ENCODE measurements at places on chromosomes 7 and 10.

DNA sequence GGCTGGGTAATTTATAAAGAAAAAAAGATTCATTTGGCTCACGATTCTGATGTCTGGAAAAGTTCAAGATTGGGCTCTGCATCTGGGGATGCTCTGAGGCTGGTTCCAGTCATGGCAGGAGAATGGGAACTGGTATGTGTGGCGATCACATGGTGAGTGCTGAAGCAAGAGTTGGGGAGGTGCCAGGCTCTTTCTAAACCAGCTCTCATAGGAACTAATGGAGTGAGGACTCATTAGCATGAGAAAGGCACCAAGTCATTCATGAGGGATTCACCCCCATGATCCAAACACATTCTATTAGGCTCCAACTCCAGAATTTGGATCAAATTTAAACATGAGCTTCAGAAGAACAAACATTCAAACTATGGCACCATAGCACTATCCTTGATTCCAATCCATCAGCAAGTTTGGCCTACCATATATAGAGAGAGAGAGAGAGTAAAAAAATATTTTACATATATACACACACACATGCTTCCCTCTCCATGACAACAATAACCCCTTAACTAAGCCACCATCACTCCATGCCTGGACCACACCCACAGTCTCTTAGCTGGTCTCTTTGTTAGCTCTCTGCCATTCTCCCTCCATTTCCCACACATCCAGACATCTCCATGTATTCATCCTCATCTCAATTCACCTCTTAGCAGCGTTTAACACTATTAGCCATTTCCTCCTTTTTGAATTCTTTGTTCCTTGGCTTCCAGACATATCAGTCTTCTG lies 57.9 kb downstream of the NPY start:
- DNase-seq, result peak; percentile 10

DNA sequence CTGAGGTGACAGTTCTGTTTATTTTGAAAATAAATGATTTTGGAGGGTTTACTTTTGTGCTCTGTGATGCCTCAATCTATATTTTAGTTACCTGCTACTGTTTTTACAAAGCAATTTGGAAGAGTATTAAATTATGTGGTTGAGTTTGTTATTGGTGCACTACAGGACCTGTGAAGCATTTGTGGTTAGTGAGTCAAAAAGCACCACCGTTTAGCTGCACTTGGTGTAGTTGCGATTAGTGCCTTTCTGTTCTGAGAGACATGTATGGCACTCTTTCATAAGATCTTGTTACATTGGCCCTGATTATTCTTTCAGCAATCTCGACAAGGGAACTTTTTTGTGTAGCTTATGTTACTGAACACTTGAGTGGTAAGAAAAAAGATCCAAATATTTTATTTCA lies 132.2 kb downstream of the BBS9 start:
- no peak for DNase-seq

- DNase-seq, result peak; percentile 77
Observed at GRCh38 chr7:78510580-78511188, 712.1 kb downstream of the PHTF2 start.

GRCh38 chr7:127652333-127653248 lies 597 bp downstream of the SND1 start:
- DNase-seq, result no peak

DNA sequence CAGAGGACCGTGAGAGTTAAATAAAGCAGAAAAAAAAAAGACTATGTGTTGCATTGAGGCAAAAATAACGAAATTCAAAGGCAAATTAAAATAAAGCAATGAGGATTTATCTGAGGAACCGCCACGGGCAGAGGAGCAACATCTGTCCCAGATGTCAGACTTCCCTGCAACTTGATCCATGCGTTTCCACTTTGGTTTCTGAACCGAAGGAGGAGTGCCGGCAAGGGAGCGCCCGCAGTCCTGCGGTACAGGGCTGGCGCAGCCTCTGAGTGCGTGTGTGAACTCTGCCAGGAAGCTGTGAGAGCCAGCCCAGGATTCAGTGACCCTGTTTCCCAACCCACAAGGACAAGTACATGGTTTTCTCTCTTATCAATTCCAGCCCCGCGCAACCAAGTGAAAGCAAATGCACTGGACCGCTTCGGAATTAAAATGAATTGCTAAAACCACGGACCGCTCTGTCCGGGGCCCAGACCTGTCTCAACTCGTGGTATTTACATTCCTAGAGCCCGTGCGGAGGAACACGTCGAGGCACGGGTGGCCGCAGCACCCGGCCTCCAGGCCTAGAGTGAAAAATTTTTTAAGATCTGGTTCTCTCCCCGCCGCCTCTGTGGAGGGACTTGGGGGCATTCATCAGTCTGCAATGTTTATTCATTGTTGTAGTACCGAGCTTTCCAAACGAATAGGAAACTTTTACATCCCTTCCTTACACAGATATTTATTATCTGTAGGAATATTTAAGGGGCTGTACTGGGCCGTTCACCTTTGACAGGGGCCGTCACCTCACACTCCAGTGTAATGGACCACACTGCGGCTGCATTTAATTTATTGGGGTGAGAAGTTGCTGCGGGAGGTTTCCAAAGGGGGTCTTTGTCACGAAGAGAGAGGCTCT lies 291.5 kb upstream of the NFE2L3 start:
- DNase-seq, result no peak

GRCh38 chr10:30111340-30112022 lies 52.1 kb upstream of the JCAD start:
- DNase-seq, result no peak

DNA sequence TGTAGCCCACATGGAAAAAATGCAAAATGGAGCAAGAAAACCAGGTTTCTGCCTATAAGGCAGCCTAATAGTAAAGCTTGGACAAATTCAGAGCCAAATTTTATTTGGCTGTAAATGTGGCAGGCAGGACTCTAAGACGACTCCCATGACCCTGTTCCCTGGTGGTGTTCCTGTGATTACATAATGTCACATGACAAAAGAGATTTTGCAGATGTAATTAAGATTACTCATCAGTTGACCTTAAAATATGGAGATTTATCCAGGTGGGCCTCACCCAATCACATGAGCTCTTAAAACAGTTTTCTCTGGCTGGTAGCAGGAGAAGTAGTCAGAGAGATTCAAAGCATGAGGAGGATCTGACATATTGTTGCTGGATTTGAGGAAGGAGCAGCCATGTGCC lies 303.1 kb upstream of the IMMP2L start:
- DNase-seq, result no peak

DNA sequence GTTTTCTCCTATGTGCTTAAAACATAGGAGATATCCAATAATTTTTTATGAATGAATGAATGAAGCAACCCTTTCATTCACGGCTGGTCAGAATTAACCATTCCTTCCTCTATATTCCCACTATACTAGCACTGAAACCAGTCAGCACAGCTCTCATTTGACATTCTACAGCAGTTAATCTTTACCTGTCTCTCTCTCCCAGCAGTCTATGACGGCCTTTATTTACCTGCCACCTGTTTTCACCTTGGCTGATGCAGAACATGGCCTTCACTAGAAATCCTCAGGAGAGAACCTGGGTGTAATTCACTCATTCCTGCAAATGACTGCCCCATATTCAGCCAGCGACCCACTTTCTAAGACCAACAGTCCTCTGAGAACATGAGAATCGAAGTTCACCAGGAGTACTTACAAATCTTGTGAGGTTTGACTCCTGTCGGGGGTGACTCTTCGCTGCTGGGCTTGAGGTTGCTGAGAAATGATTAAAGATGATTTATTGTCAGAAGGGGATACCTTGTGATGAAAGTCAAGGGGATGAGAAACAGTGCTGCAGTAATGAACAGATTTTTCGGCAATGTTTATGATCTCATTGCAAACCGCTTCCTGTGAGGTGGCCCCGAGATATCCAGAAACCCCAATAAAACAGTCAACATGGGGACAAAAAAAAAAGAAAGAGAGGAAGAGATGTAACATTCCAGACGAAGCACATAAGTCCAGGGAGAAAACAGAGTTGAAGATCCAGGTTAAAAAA lies 30.9 kb upstream of the PDLIM1 start:
- no peak for DNase-seq

DNA sequence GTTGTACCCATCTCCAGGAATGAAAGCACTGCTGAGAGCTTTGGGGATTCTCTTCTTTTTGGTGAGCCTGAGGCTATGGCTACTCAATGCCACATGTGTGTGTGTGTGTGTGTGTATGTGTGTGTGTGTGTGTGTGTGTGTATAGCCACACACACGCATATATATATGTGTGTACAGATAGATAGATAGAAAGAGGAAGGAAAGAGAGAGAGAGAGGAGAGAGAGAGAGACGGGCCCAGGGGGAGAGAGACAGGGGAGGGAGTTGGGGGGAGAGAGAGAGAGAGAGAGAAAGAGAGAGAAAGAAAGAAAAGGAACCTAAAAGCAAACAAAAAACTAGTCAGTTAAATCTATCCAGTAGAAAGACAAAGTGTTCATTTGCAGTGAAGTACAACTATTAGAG lies 8.3 kb downstream of the SLC13A4 start:
- DNase-seq, result no peak

DNA sequence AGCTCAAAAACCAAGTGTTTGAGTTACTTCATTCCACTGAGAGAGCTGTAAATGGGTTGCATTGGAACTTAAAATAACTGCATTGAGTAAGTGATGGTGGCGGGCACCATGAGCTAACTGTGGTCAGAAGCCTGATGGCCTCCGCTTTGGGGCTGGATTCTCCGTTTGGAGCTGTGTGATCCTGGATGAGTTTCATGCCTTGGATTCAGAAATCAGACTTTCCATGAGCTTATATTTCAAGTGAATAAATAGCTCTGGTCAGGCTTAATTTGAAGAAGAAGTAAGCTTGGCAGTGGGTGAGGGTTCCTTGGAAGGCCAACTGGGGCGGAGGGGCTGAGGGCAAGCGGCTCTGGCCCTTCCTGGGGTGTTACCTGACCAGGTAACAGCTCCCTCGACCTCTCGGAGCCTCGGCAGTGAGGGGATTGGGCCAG lies 5.6 kb downstream of the HTRA1 start:
- no peak for DNase-seq

GRCh38 chr10:130621231-130621775 lies 485.1 kb downstream of the GLRX3 start:
- no peak for DNase-seq

- peak; percentile 9 for DNase-seq
Observed at GRCh38 chr10:95406651-95407280, 116.0 kb upstream of the PDLIM1 start.

GRCh38 chr7:141575164-141575563 lies 24.0 kb downstream of the AGK start:
- no peak for DNase-seq

GRCh38 chr10:76618171-76618570 lies 1019.4 kb downstream of the KCNMA1 start:
- no peak for DNase-seq

GRCh38 chr7:138066954-138067394 lies 9.3 kb upstream of the AKR1D1 start:
- no peak for DNase-seq

GRCh38 chr10:71462062-71462935 lies 65.6 kb downstream of the CDH23 start:
- DNase-seq, result no peak

- no peak for DNase-seq
Observed at GRCh38 chr7:17097668-17098297, 200.7 kb upstream of the AHR start.

DNA sequence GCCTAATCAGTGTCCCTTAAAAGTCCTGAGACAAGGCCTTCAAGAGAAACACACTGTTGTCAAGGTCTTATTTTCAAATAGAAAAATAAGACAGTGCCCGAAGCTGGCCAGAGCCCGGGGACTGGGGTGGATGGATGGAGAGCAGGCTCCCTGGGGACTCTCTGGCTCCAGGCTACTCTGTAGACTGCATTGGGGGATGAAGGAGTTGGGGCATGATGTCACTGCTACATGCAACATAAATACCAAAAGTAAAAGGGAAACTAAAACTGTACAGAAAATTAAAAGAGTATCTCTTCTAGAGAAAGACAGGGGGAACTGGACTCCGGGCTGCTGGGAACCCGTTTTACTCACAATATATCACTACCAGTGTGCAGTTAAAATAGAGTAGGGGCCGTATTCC lies 629.8 kb downstream of the KCNMA1 start:
- DNase-seq, result no peak

GRCh38 chr10:99330347-99330924 lies 1.3 kb downstream of the CNNM1 start:
- DNase-seq, result no peak

- no peak for DNase-seq
Observed at GRCh38 chr10:102764470-102765161, 20.9 kb downstream of the WBP1L start.

DNA sequence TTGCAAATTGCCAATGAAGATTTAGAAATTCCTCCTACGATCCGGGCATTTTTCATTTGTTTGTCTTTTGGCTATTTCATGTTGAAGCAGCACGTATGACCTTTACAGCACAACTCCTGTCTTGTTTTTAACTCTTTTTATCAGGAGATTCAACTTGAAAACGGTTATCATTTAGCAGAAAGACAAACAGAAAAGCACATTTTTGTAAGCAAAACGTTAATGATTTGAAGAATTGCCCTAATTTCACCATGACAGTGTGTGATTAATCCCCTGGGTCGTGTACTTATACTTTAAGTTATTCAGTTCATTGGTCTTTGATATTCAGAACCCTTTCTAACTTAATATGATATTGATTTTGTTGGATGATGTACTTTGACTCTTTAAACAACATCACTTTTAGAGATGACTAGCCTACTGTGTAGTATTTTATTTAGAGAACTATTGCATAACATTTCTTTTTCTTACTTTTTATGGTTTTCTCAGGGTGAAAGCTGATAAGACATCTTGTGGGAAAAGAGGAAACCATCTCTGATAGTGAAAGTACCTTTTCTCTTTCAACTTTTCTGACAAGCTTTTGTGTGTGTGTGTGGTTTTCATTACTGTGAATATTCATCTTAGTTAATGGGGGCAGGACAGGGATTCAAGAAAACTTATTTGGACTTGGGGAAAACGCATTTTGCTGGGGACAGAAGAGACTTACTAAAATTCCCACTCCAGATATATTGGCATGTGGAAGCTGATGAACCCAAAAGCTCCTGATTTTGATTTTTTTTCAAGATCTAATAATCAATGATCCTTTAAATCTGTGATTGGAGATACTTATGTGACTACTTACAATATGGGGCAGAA lies 8.1 kb downstream of the HHEX start:
- no peak for DNase-seq

GRCh38 chr10:72464438-72464837 lies 109.7 kb upstream of the DNAJB12 start:
- DNase-seq, result no peak

DNA sequence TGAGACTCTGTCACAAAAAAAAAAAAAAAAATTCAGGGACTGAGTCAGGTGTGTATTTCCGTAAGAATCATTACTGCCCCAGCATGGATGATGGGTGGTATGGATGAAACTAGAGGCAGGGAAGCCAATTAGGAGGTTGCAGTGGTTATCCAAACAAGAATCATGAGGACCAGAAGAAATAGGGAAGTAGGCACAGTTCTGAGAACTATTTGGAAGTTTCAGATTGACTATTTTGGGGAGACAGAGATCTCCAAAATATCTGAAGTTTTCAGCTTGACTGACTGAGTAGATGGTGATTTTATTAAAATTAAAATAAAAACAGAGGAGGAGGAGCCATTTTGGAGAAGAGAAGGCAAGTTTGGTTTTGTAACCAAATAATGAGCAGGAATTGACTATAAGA lies 119.4 kb upstream of the NRBF2 start:
- DNase-seq, result no peak

GRCh38 chr7:93945756-93946535 lies 24.4 kb downstream of the GNG11 start:
- no peak for DNase-seq

GRCh38 chr7:130595986-130596385 lies 72.6 kb downstream of the COPG2 start:
- no peak for DNase-seq
